Glomerular endothelial cell (primary cell): ENCODE measurements at places on chromosomes 3 and 15. TPM values are rescaled to one million over a fixed set of nuclear protein-coding genes. Genes with fewer than 3 reads are reported as not detected.

DNA sequence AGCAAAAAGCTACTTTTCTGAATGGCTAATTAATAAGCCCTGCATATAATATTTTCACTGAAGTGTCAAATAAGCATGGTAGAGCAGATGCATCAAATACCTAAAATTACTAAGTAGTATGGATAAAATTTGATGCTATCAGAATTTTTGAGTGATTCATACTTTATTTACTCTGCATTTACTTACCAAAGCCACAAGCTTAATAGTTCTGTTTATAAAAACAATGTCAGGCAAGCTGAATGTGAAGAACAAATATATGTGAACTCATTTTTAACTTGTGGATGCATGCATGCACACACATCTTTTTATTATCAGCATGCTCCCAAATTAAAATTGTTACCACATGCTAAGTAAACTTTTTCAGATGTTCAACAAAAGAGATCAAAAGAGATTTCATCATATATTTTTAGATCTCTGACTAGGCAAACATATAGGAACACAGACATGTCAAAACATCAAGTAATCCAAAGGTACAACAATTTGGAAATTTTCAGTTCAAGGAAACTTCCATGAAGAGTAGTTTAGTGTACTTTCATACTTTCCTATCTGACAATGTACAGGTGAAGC is 969.4 kb downstream of the ROBO1 start:
- DNase-seq: no peak

DNA sequence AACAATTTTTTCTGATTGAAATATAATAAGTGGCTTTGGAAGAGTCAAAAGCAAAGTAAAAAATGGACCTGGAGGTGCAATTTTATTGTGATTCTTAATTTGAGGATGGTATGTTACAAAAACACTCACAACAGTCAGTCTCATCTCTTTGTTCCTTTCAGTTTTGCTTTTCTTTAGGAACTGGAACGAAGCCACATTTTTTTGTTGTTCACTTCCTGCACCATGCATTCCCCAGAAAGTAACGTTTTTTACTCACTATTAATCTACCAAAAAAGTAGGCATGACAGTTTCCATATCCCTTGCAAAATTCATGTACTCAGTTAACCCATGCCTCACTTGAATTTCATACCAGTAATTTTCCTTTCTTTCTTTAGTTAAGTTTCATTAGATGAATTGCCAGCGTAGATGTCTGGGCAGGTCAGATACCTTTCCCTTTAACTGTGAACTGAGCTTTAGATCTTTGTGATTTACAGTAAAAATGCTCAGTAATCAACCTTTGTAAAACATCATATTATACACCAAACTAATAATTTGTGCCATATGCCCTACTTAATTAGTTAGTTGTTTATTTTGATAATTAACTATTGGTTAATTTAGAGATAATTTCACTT is 384.3 kb downstream of the ROBO1 start:
- DNase-seq: no peak

DNA sequence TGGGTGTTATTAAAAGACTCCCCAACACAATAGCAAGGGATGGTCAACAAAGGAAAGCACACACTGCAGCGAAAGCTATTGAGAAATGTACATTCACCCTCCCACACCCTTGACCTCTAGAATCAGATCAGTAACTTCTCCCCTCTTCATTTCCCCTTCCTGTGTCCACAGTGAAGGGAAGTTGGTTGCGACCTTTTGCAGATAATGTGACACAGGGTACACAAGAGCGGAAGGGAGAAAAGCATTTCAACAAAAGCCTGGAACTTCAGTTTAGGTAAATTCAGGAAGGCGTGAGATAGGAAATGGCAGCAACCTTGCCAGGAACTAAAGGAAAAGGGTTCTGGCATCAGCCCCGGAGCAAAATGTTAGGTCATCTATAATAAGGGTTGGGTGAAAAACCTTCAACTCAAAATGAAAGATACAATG is 899.8 kb downstream of the MCTP2 start:
- peak; percentile 58 for DNase-seq

- no peak for DNase-seq
Observed at GRCh38 chr3:9311228-9311627, 51.6 kb upstream of the THUMPD3 start.

SERINC4 gene
- total RNA-seq: not detected in 2 replicates
